ENCODE measurements at places on chromosomes 12 and 14.
A peak's percentile ranks its signal among the peaks of the same experiment; 100 is the strongest.

DNA sequence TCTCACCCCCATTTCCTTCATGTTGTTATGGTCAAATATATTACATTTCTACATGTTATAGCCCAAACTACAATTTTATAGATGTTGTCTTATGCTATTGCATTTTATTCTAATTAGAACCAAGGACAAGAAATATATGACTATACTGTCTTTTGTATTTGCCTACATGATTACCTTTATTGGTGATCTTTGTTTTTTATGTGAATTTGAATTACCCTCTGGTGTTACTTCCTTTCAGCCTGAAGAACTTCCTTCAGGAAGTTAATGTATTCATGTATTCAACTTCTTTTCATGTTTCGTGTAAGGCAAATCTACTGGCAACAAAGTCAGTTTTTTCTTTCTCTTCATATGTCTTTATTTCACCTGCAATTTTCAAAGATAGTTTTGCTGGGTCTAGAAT is 8.7 kb upstream of the B3GNT4 start:
- DNase-seq, result no peak

GRCh38 chr14:56378475-56378877 is 201.1 kb upstream of the TMEM260 start:
- DNase-seq, result no peak

- no peak for DNase-seq
These were observed 29.0 kb downstream of the NUBPL start for GRCh38 chr14:31590206-31590605.

DNA sequence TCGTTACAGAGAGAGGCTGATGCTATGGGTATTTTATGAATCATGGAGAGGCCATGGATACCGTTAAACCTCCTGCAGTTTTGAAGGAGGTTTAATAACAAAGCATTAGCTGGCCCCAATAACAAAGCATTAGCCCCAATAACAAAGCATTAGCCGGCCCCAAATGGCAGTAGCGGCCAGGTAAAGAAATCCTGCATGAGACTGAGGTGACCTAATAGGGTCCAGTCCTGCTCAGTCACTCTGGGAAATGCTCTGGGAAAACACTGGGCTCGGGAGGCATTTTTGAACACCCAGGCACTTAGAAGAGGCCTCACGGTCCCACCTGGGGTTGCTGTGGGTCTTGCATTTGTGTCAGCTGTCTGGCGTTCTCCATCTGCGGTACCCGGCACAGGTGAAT is 776 bp upstream of the RIN3 start:
- DNase-seq, result no peak

DNA sequence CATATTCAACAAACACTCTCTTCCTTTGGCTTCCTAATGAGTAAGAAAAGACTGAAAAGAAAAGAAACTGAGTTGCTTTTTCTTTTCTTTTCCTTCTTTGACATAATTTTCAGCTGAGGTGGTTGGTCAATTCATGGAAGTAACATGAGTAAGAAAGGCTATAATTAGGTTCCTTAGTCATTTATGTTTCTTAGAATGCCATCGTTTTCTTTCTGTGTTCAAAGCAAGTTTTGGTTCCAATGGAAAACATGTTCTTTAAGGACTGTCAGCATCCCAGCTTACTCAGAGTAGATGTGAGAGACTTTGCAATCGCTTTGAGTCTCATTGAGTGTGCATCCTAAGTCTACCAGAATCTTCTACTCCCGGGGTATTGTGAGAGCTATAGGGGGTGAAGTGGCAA is 882.4 kb downstream of the DIO2 start:
- no peak for DNase-seq

DNA sequence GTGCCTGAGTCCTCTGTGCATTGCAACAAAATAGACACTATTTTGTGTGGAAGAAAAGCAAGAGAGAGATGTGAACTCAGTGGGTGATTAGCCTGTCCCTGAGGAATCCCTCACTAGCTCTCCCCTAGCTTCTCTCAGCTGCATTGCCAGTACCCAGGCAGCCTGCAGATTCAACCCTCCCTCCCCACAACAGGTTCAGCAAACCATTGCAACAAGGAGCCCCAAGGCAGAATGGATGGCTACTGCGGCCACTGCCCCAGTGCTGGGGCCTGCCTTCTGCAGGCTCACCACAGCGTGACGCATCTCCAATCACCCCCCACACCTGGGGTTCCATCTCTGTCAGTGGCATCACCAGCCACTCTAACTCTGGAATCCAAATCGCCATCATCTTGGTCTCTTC is 2.3 kb downstream of the CRACR2A start:
- no peak for DNase-seq

- DNase-seq, result no peak
These were observed 20.9 kb upstream of the GPR68 start for GRCh38 chr14:91265404-91265803.

DNA sequence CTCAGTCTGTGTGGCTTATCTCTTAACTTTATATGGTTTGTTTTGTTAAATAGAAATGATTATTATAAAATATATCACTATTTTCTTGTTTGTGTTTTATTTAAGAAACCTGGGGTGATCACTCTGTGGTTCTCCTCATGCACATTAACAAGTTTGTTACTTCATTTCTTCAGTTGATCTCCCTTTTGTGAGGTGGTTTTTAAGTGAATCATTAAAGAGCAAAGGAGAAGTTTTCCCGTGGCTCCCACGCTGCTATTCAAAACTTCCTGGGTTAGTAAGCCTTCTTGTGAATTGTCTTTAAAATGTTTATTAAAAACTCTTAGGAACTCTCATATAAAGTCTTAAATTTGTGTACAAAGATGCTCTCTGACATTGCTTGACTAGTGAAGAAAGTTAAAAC is 11.8 kb downstream of the ADIPOR2 start:
- no peak for DNase-seq

DNA sequence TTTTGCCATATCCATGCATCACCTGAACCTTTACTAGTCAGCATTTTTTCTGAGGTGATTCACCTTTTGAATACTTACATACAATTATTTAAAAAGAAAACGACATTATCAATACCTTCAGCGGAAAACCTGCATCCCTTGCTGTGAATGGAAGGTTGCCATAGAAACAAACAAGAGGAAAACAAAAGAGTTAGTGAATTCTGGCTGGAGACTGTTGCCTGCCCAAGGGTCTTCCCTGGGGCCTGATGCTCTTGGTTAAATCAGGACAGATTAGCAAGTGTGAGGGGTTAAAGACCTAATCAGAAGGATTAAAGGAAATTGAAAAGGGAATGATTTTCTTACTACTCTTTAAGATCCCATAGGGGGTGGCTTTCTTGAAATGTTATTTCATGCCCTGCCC is 96.0 kb upstream of the WSCD2 start:
- no peak for DNase-seq

DNA sequence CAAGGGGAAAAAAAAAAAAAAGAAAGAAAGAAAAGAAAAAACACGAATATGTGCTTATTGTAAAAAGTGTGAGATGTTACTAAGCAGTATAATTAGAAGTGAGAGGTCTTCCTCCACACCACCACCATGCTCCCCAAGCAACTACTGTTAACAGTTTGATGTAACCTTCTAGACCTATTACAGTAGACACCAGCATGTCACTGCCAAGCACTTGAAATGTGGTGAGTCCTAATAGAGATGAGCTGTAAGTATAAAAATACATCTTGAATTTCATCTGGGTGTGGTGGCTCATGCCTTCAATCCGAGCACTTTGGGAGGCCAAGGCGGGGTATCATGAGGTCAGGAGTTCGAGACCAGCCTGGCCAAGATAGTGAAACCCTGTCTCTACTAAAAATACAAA is 8.1 kb upstream of the SNRNP35 start:
- no peak for DNase-seq

- no peak for DNase-seq
These were observed 81.6 kb upstream of the RERGL start for GRCh38 chr12:18171571-18171970.

DNA sequence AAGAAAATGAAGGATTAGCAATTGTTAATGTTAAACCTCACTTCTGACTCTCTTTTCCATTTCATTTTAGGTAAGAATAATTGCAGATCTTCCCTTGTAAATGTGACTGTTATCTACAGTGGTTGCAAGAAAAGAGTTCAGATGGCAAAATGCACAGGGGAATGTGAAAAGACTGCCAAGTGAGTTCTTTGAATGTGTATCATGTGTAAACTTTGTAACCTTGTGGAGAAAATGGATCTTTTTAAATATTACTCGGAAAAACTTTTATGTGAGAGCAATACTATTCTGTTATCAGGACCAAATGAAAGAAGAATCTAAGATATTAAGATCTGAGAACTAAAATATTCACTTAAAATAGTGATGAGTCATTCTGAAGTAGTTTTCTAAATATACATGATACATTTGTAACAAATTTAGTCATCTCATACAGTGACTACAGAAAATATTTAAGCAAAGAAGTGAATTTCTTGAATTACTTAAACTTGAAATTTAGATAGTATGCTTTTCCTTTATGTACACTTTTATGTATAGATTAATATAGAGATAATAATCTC is 122.5 kb upstream of the CNTN1 start:
- DNase-seq, result no peak

- peak; percentile 43 for DNase-seq
These were observed 131.2 kb upstream of the FOXG1 start for GRCh38 chr14:28635387-28635786.

GRCh38 chr14:49880267-49881064 is 12.4 kb upstream of the ARF6 start:
- DNase-seq, result no peak

DNA sequence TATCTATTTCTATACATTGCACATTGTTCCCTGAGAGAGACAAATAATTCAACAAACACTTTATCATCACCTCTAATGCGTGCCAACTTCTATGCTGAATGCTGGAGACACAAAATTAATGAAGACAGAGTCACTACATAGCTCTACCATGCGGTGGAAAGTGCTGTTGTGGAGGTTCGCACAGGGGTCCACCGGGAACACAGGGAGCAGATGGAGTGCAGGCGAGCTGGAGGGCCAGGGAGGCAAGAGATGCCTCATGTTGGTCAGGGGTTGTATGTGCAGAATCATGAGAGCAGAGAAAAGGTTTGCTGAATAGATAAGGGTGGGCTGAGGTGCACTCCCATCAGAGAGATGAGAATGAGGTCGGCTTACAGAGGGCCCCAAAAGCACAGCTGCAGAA is 25.2 kb downstream of the FAM234B start:
- DNase-seq, result no peak

DNA sequence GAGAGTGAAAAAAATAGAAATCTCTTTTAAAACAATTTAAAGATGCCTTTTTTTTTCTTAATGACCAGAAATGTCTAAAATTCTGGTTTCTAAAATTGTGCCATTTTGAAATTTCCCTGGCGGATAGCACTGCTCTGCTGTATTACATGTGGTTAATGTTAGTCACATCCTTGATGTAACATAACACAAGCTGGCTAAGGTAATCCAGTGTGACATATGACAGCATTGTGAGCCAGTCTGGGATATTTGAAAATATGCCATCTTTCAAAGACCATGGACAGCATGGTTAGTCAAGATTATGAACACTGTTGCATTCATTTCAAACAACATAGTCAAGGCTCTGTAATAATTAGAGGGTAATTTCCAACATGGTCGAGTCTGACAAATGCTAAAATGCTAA is 133.2 kb downstream of the ALX1 start:
- DNase-seq, result no peak

DNA sequence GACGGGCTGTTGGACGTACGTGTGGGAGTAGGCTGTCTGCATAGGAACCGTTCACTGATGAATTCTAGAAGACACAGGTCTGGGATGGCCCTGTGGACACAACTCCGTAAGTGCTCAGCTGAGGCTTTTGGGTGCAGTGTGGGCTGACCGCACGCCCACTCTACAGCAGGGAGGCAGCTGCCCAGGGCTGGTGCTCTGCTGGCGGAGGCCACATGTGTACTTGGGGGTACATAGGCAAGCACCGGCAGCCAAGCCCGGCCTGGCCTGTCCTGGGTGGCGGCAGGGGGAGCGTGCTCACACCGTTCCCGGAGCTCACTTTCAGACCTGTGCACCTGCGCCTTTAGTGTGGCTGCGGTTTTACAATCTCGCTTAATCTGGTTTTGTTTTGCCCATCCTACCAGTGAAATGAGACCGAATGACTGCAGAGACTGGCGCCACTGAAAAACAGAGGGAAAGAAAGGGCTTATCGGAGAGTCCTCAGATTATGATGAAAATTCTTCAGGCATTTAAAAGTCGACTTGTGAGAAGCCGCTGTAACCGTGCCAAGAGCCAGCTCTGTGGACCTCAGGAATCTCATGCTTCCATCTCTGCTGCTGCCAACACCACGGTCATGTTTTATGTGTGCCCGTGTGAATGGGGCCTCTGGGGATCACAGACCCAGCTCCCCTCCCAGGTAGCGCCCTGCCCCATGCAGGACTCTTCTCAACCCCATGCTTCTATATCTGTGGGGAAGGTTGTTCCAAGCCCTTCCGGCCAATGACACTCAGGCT is 45.8 kb downstream of the SSH1 start:
- DNase-seq, result no peak

DNA sequence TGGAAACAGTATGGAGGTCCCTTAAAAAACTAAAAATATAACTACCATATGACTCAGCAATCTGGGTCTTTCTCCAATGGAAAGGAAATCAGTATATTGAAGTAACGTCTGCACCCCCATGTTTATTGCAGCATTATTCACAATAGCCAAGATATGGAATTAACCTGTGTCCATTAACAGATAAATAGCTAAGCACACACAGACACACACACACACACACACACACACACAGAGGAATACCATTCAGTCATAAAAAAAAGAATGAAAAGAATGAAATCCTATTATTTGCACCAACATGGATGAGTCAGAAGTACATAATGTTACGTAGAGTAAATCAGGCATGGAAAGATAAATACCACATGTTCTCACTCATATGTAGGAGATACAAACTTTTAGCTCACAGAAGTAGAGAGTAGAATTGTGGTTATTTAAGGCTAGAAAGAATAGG is 4.7 kb downstream of the KLRK1 start:
- DNase-seq, result peak; percentile 6

- no peak for DNase-seq
These were observed 750.2 kb downstream of the TMEM121 start for GRCh38 chr14:106276326-106277267.

DNA sequence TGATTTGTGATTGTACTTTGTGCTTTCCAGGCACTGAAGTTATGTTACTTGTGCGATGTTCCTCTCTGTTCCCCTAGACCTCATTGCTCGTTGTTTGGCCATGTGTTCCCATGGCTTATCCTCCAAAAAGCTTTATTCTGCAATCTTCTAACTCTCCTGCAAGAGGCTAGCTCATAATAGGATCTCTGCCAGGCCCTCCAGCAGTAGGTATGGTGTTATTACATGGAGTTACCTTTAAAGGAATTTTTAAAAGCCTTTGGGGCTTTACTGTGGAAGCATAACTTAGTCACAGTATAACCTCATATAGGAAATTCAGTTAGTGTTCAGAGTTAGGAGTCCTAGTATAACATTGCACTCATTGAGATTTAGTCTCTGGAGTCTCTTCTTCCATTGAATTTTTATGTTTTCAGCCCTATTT is 292.3 kb downstream of the RAD51B start:
- DNase-seq, result no peak

DNA sequence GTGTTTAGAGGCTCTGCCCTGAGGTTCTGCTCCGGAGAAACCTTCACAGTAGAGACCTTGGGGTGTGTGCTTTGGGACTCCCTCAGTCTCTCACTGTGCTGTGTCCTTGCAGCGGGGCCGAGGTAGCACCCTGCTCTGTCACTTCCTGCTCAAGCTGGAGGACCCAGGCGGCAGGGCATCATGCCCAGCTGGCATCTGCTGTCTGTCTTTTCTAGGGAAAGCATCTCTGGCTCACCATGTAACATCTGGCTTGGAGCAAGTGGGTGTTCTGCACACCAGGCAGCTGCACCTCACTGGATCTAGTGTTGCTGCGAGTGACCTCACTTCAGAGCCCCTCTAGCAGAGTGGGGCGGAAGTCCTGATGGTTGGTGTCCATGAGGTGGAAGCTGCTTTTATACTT is 124.5 kb downstream of the ESRRB start:
- no peak for DNase-seq

- no peak for DNase-seq
These were observed 326.9 kb downstream of the TMEM121 start for GRCh38 chr14:105853089-105853906.
